HFFc6 (cell line): ENCODE measurements at places on chromosomes 3 and 15. TPM values are rescaled to one million over a fixed set of nuclear protein-coding genes. Genes with fewer than 3 reads are reported as not detected.

CPA3 gene
- 0.27 to 0.96 TPM (median 0.64 TPM) in 3 replicates for total RNA-seq

DNA sequence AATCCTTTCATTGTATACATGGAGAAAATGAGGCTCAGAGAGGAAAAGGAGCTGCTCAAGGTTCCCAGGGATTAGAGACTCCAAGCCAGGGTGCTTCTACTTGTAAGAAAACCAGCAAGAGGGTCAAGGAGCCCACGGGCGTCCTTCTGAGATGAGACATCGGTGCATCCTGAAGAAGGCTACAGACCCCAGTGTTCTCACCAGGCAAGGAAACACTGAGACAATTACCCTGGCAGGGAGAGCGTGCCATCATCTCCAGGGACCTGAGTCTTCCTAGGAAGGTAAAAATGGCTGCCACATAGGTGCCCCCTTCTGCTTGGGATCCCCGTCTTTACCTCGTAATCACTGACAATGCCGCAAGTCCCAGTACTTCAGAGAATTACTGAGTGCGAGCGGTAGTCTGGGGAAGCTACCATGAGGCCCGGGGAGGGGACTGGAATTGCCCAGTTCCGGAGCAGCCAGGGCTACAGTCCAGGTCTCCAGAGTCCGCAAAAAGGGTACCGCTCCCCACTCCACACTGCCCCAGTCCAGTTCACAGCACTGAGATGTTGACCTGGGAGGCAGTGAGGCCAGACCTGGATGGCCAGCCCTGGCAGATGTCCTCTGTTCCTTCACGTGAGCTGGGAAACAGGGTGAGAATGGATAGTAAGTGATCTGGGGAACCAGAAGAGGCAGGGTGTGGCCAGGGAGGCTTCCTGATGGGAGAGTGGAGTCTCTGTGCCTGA is 164.7 kb upstream of the SMAD3 start:
- H3K27ac ChIP-seq, result peak overlapping the region; percentile 94
- no peak for DNase-seq
- peaks cover 38% of the 10 kb centered on the region for H3K4me1 ChIP-seq
- peaks cover 21% of the 10 kb centered on the region for H3K36me3 ChIP-seq
- peaks cover 2% of the 10 kb centered on the region; the same call in 1 of the 2 replicates for H3K27me3 ChIP-seq

DNA sequence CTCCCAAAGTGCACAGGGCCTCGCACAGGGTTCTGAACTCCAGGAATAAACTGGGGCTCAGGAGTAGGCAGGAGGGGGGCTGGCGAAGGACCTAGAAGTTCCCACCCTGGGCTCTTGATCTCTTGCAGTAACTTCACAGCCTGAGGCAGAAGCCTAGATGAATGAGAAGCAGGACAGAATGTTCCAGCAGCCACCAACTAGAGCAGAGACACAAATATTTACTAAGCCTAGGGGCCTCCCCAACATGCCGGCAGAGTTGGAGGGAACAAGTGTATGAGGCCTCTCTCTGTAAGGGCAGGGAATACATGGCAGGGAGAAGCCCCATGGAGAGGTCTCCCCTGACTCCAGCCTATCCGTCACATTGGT is 25.3 kb upstream of the C15orf39 start:
- peaks cover 14% of the 10 kb centered on the region for H3K27me3 ChIP-seq
- H3K4me3 ChIP-seq, result no peak overlapping the region
- H3K27ac ChIP-seq, result no peak overlapping the region
- no peak for DNase-seq

DNA sequence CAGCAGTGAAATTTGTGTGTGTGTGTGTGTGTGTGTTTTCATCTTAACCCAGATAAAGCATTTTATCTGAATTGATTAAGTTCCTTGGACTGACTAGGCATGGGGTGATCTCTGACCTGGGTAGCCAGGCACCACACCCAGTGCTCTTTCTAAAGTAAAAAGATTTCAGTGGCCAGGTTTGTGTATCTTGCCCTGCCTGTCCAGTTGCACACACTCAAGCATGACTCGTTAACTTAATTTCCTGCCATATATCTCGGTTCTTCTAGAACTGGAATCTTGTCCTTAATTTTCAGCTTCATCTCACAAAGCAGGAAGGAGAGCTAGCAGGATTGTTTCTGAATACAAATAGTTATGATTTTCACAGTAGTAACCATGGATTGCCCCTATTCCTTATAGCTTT is 17.0 kb downstream of the TM4SF18 start:
- H3K4me1 ChIP-seq, result peaks cover 44% of the 10 kb centered on the region
- no peak for DNase-seq
- peaks cover 3% of the 10 kb centered on the region; the same call in 1 of the 2 replicates for H3K36me3 ChIP-seq

- peaks cover 27% of the 10 kb centered on the region for H3K27me3 ChIP-seq
- no peak overlapping the region for H3K27ac ChIP-seq
- H3K4me1 ChIP-seq, result no peaks in the 10 kb centered on the region
- no peak overlapping the region for H3K4me3 ChIP-seq
These were observed 16.8 kb downstream of the TMC3 start for GRCh38 chr15:81357180-81357686.

DNA sequence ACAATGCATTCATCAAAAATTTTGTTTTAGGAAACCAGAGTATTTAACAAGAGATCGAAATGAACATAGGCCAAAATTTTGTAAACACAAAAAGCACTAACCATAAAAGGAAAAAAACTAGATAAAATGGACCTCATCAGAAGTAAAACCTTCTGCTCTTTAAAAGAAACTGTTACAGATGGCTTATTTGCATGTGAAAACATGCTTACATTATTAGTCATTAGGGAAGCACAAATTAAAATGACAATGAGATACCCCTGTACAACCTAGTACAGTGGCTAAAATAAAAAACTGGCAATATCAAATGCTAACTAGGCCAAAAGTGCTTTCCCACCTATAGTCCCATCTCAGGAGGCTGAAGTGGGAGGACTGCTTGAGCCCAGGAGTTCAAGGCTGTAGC is 19.3 kb downstream of the UBR1 start:
- H3K4me3 ChIP-seq, result peak overlapping the region; percentile 41
- H3K36me3 ChIP-seq, result peaks cover 17% of the 10 kb centered on the region
- H3K27ac ChIP-seq, result peak overlapping the region; percentile 57
- H3K27me3 ChIP-seq, result no peaks in the 10 kb centered on the region; the same call in 1 of the 2 replicates
- DNase-seq, result peak; percentile 18
- H3K4me1 ChIP-seq, result peaks cover 29% of the 10 kb centered on the region

- no peak overlapping the region for H3K27ac ChIP-seq
- H3K4me3 ChIP-seq, result no peak overlapping the region
- DNase-seq, result no peak
These were observed 35.8 kb downstream of the ARMC8 start for GRCh38 chr3:138222942-138223287.

GRCh38 chr15:90813796-90814190 is 54.6 kb upstream of the FURIN start:
- no peak overlapping the region for H3K4me3 ChIP-seq
- no peaks in the 10 kb centered on the region for H3K4me1 ChIP-seq
- H3K27ac ChIP-seq, result no peak overlapping the region
- H3K36me3 ChIP-seq, result no peaks in the 10 kb centered on the region

ZNF620 gene
- total RNA-seq, result 0.48 to 0.54 TPM (median 0.52 TPM) in 3 replicates
